ENCODE measurements at places on chromosomes 12 and 14.

DNA sequence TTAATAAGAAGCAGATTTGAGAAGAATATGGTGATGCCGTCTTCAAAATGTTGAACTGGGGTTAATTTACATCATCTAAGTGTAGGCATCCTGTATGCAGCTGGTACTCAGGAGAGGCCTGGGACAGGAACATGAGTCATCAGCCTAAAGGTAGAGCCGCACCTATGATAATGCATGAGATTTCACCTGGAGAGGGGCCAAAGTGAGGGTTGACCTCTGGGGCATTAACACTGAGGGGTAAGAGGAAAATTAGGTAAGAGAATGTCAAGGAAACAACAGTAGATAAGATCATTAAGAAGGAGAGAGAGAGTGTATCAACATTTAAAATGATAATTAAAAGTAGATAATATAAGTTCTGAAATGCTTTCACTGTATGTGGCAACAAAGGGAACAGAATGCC lies 20.2 kb upstream of the SSTR1 start:
- DNase-seq = no peak

GRCh38 chr14:21182166-21182565 lies 26.3 kb upstream of the OR5AU1 start:
- DNase-seq = no peak

GRCh38 chr14:104353221-104353920 lies 215.0 kb downstream of the KIF26A start:
- DNase-seq = no peak

- DNase-seq = peak; percentile 55
These were observed 58.6 kb downstream of the SLC38A1 start for GRCh38 chr12:46209914-46210872.

- no peak for DNase-seq
These were observed 165.4 kb downstream of the DERA start for GRCh38 chr12:16076557-16076956.

GRCh38 chr14:72619111-72619571 lies 274.8 kb downstream of the DPF3 start:
- no peak for DNase-seq

DNA sequence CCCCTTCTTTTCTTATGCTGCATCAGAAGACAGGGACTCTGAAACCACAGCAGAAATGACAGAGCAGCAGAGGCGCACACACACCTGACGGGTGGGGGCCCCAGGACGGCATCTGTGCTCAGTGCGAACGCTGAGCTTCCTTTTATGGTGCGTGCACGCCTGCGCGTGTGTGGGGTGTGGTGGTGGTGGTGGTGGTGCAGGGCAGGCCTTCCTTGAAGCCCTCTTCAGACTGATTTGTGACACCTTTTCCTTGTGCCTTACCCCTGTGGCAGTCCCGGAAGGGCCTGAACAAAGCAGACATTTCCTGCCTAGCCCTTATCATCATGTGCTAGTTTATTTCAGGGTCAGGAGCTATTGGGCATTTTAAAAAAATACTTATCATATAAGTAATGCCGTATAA lies 75.7 kb downstream of the TSPAN9 start:
- DNase-seq = no peak

DNA sequence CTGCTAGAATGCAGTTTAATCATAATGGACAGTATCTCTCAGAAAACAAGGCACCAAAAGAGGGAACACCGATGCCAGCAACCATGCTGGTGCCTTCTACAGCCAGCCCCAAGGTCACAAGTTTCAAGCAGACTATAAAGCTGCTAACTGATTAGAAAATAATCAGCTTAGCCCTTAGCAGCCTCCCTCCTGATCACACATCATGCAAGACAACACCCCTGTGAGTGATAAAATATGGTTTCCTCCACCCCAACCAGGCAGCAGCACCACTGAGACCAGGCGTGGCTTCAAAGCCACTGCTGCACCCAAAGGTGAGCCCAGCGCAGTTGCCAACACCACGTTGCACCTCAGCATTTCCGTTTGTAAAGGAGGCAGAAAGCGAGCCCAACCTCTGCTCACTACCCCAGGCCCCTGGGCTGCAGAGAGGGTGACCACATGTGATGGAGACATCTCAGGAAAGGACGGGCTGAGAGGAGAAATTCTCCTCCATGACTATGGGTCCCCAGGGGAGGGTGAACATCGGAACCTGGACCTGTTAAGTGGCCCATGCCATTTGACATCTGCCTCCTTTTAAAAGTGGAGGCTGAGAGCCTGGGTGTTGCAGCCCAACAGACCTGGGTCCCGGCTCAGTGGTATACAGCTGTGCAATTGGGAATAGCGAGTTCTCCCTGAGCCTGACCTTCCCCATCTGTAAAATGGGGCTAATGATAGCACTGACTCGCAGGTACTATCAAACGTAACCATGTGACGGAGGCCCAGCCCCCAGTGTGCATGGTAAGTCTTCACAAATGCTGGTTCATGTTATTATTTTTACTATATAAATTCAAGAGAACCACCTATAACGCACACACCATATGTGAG lies 11.5 kb downstream of the ZFP36L1 start:
- no peak for DNase-seq

DNA sequence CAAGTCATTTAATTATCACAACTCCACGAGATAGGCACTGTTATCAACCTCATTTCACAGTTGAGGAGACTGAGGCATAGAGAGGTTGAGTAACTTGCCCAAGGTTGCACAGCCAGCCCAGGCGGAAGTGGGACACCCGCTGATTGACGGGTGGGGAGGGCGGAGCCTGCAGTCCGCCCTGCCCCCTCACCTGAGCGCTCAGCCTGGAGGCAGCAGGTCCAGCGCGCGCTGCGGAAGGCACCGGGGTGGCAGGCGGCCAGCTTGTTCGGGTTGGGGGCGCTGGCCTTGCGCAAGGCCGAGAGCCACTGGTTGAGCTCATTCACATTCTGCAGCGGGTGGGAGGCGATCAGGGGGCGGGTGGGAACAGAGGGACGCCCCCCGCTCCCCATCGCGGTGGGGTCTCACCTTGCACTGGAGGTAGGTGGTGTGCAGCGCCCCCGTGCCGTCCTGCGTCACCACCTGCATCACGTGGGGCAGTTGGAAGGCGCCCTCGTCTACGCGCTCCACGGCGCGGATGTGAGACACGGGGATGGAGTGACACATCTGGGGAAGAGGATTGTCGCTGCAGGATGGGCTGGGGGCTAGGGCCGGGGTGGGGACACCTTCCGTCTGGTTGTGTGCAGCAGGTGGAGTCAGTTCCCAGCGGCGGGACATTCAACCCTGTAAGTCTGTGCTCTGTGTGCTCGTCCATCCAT lies 31.7 kb downstream of the RASAL1 start:
- DNase-seq = peak; percentile 34

DNA sequence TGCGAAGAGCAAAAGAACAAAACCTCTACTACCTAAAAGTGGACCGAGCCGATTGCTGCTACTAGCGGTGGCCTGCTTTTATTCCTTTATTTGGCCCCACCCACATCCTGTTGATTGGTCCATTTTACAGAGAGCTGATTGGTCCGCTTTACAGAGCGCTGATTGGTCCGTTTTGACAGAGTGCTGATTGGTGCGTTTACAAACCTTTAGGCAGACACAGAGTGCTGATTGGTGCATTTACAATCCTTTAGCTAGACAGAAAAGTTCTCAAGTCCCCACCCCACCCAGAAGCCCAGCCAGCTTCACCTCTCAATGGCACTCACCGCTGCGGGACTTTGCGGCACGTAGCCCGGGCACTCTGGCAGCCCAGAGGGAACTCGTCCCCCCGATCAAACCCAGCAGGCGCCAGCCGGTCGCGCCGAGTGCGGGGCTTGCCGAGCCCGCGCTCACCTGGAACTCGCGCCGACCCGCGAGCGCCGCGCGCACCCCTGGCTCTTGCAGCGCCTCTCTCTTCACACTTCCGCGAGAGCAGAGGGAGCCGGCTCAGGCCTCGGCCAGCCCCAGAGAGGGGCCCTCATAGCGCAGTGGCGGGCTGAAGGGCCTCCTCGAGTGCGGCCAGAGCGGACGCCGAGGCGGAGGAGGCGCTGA lies 8.7 kb upstream of the FGD4 start:
- no peak for DNase-seq

- no peak for DNase-seq
These were observed 676 bp downstream of the SERPINA3 start for GRCh38 chr14:94612580-94613554.

GRCh38 chr14:52399921-52400595 lies 85.9 kb downstream of the PTGER2 start:
- no peak for DNase-seq

- no peak for DNase-seq
These were observed 845 bp upstream of the RARG start for GRCh38 chr12:53232646-53233461.

DNA sequence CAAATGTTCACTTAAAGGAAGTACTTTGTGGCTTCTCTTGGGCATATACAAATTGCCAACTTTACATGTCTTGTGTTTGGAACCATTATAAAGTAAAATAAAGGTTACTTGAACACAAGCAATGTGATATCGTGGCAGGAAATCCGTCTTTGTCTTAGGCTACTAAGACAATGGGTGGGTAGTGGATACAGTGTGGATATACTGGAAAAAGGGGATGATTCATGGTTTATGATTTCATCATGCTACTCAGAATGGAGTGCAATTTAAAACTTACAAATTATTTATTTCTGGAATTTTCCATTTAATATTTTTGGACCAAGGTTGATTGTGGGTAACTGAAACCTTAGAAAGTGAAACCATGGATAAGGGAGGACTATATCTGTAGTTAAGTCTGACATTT lies 48.4 kb downstream of the MYRFL start:
- no peak for DNase-seq

- no peak for DNase-seq
These were observed 25.3 kb upstream of the TCL1B start for GRCh38 chr14:95660651-95661515.

DNA sequence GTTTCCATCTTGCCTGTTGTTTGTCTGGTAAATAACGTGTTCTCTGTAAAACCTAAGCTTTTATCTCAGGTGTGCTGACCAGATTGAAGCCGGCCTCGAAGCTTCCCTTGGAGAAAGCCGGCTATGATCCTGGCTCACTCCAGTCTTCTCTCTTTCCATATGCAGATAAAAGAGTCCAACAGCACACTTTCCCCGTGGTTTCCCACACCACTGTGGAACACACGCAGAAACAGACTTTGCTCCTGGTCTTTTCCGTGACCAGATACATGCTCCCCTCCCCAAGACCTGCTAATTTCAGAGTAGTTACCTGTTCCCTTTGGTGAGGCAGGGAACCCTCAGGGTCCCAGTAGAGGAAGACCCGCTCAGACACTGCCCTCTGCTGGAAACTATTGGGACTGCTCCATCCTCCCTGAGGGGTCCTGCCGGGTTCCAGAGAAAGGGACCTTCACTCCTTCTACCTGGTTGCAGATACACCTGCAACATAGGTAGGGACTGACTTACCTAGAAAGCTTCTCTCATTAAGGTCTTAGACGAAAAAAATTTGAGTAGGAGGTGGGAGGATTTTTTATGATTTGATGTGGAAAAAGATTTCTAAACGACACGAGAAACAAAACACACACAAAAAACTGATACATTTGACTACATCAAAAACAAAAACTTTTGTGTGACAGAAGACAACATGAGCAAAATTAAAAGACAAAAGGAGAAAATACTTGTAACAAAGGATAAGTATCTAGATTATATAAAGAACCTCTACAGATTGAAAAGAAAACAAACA lies 415.4 kb upstream of the CCDC196 start:
- DNase-seq = peak; percentile 32

GRCh38 chr14:87158283-87158682 lies 834.7 kb downstream of the GALC start:
- no peak for DNase-seq
